ENCODE measurements at places on chromosomes 2 and 18. TPM values are rescaled to one million over a fixed set of nuclear protein-coding genes. Genes with fewer than 3 reads are reported as not detected.

DNA sequence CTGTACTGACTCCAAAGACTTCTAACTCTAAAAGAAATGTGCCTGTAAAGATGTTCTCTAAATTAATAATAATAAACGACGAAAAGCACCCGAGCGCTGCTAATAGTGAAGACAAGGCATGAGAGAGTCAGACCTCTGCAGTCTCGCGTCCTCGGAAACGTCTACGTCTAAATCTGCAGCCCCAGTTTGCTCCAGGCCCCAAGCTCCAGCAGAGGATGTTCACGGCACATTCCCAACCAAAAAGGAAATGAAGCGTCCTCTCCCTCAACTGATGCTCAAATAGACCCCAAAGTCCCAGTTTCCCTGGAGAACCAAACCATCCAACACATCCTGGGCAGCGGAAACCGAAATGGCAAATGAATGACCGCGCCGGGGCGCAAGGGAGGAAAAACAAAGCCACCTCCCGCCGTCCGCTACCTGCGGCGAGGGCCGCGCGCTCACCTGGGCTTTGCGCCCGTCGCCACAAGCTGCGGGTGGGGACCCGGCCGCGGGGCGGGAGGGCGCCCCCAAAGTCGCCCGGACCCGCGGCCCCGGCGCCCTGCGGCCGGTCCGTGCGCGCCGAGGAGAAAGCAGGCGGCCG lies 47.1 kb upstream of the CCDC150 start:
- DNase-seq = peak; percentile 66

- DNase-seq = no peak
Observed at GRCh38 chr2:65630643-65631042, 198.2 kb upstream of the SPRED2 start.

DNA sequence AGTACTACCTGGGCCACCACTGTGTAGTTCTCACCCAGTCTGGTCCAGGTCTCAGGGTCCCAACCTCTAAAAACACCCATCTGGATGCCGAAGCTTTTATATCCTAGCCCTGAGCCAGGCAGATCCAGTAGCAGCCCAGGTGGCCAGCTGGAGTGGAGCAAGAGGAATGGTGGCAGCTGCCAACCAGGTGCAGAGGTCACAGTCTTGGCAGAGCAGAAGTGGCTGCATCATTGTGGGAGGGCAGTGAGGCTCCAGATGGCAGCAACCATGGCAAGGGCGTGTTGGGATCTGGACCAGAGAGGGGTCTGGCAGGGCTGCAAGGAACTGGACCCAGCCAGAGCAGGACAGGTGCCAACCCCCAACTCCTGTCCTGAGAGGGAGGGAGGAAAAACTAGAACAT lies 72.2 kb upstream of the AGAP1 start:
- no peak for DNase-seq

DNA sequence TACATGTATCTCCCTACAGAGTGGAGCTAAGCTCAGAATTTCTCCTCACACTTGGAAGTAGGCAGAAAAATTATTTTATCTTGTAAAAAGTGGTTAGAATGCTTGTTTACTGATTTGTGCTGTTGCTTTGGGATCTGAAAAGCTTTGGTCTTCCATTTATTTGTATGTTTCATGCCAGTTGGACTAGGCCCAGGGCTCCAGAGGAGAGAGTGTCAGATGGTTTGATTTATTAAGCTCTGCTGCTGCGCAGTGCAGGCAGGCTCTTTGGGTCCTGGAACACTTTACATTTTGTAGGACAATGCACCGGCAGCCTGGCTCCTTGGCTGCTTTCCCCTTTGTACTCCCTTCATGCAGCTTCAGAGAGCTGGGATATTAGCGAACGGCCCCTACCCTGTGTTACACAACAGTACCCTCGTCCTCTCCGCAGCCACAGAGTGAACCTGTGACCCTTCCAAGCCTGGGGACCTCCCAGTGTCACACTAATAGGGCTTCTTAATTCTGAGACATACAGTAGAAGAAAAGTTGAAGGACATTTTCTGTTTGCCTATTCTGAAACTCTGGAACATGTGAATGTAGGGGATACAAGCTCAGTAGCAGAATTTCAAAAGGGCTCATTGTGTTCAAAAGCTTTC lies 56.7 kb upstream of the EML6 start:
- DNase-seq = no peak

The DSEL gene
- 10.9 TPM for total RNA-seq

The UCN gene
- total RNA-seq = 2.8 TPM

The CETN1 gene
- total RNA-seq = not detected

Data from upper lobe of right lung (tissue), 1 donor.